Esophagus mucosa (tissue), 1 donor: ENCODE measurements at places on chromosomes 6 and 20. TPM values are rescaled to one million over a fixed set of nuclear protein-coding genes. Genes with fewer than 3 reads are reported as not detected.

DNA sequence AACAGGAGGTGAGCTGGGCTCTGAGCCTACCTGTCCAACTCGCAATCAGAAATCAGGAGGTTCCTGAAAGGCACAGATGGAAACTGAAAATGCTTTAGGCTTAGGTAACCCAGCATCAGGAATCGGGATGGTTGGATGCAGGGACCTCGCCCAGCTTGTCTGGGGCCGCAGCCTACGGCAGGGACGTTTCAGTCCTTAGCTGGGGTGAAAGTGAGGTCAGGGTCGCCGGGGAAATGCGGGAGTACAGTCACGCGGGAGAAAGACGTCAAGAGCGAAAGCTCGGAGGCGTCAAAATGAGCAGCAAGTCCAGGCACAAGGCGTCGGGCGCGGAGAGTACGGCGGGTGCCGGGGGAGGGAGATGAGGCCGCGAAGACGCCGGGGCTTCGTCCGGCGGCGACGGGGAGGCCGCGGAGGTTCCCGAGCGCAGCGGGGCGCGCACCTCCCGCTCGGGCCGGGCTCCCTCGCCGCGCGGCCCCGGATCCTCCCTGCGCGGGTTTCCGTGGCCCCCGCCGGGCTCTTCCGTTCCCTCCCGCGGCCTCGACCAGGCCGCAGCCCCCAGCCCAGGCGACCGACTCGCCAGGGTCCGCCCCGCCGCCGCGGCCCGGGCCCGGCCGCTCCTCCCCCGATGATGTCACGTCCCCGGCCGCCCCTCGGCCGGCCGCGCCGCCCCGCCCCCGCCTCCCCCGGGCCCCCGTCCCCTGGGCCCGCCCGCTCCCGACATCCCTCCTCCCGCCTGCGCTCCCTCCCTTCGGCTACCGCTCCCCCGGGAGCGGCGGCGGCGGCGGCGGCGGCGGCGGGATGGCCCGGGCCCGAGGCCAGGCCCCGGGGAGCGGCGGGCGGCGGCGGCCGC lies at the start of gene EBF4:
EBF4 (plus strand) TSS at position 745 of the 850 bp plus-strand sequence. CDS start 866 bp downstream, outside the sequence.
- peak; percentile 5 for ATAC-seq

- ATAC-seq = peak; percentile 87
Measured at GRCh38 chr20:36875702-36876472, at the start of gene TLDC2. TSS of gene TLDC2 (plus strand) at chr20:36876138. CDS start at chr20:36876175, 37 bp downstream.

GRCh38 chr6:130991422-130992137 lies 71.5 kb downstream of the EPB41L2 start:
- no peak for ATAC-seq

DNA sequence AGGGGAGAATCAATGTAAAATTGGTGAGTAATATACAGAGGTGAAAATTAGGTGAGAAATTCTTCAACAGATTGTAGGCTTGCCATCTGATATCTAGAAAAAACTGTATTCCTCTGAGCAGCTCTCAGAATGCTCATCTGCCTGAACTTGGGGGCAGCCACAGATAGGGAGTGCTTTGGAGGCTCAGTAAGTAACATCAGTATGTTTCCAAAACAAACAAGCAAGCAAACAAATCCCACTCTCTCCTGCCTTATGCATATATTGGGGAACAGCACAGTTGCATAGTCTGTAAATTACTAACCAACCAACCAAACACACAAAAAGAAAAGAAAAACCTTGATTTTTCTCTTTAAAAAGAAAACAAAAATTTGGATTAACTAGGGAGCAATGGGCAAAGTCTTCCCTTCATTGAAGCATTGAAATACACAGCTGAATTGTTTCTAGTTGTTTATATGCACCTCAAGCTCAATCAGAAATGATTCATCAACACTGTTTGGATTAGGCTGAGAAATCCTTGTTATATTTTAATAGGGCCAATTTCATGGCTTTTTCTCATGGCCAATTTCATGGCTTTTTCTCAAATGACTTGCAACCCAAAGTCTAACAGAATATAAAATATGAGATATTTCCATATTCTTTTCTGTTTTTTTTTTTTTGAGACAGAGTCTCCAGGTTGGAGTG lies 50.1 kb upstream of the DEK start:
- ATAC-seq = no peak

DNA sequence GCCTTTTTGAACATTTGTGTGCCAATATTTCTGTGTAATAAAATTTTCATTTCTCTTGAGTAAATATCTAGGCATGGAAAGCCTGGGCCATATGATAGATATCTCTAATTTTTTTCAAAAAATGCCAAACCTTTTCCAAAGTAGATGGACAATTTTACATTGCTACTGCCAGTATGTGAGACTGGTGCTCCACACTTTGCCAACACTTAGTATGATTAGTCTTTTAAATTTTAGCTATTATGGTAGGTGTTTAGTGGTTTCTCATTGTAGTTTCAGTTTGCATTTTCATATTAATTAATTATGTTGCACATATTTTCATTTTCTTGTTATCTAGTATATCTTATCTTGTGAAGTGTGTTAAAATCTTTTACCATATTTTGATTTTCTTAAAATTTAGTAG lies 52.0 kb downstream of the TBXT start:
- no peak for ATAC-seq

DNA sequence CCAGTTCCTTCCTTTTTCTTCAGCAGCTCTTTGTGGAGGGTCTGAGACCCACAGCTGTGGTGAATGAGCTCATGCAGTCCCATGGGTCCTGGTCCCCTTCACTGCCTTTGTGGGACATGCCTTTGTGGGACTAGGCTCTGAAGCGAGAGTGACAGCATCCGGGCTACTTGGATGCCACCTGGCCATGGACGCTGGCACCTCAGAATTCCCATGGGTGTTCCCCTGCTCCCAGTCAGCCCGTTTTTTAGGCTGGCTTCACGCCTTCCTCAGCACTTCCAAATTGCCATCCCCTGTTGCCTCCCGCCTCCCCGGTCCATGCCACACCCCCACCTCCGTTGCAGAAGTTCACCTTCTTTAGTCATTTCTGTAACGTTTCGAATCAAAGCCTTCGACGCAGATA lies 45.1 kb downstream of the RAMACL start:
- no peak for ATAC-seq

GRCh38 chr20:14470231-14470899 lies 133.0 kb upstream of the FLRT3 start:
- ATAC-seq = no peak

GRCh38 chr6:24513602-24514001 lies 18.8 kb downstream of the ALDH5A1 start:
- no peak for ATAC-seq

- no peak for ATAC-seq
Measured at GRCh38 chr20:63747622-63748069, 8.1 kb downstream of the SLC2A4RG start.

- ATAC-seq = no peak
Measured at GRCh38 chr20:40946451-40946850, 82.2 kb upstream of the TOP1 start.

GRCh38 chr6:108714766-108715414 lies 133.3 kb upstream of the ARMC2 start:
- ATAC-seq = no peak

GRCh38 chr6:30470968-30471367 lies 18.3 kb upstream of the HLA-E start:
- ATAC-seq = no peak

GRCh38 chr20:112396-112795 lies 24.9 kb downstream of the DEFB125 start:
- no peak for ATAC-seq

- no peak for ATAC-seq
Measured at GRCh38 chr20:36147690-36148089, 6.8 kb upstream of the EPB41L1 start.

GRCh38 chr6:17015144-17015543 lies 86.7 kb upstream of the STMND1 start:
- no peak for ATAC-seq

DNA sequence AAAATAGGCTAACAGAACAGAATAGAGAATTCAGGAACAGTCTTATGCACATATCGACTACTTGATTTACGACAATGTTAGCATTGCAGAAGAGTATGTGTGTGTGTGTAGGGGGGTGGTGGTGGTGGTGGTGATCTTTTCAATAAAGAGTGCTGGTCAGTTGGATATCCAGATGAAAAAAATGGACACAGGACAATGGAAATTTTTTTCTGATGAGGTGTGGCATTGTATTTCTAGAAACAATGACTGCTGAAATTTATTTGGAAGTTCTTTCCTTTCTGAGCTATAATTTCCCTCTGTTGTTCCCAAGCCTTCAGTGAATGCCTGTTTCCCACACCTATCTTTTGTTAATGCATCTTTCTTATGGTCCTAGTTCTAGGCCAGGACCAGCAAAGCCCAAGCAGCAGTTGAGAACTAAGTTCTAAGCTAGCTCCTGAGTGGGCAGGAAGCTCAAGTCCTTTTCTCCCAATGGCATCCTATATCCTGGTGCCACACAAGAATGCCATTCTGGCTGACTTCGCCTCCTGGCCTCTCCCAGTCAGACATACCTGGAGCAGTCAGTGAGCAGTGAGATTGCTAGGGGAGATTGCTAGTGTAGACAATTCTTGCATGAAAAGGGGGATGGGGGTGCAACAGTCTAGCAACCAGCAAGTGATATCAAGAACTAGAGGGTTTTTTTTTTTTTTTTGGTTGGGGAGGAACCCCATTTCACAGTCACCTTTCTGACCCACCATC lies 1.2 kb upstream of the TOX2 start:
- no peak for ATAC-seq

- ATAC-seq = peak; percentile 89
Measured at GRCh38 chr6:29737707-29738630, 14.7 kb downstream of the HLA-F start.

DNA sequence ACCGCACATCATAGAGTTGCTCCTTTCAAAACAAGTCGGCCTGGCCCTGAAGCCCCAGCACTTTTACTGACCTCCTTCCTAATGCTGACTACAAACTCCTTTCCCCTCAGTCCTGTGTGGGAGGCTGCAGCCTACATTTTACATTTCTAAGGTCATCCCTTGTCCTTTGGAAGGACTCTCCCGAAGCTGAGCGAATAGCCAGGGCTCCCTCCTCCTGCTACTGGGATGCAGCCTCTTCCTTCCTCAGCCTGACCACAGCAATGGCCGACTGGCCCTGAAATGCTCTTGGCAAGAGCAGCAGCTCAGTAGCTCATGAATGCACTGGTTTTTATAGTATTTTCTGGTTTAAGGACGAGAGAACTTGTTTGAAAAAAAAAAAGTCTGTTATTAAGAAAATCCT lies 679 bp downstream of the ADGRF5 start:
- ATAC-seq = no peak

DNA sequence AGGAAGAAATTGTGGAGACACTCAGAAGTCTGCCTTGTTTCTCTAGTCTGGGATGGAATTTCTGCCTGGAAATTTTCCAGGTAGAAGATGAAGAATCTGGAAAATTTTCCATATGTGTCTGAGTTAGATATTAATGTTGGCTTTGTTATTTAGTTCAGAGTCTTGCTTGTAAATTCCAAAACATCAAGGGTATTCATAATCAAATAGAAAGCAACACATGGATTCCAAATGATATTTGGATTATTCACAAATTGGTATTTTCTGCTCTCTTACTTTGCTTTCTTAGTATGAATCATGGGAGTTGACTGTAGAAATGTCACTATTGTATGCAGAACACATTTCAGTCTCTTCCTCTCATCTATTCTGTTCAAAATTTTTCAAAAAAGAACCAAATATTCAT lies 116.0 kb downstream of the GRIK2 start:
- ATAC-seq = no peak

- no peak for ATAC-seq
Measured at GRCh38 chr20:41050361-41051008, 21.9 kb downstream of the TOP1 start.

DNA sequence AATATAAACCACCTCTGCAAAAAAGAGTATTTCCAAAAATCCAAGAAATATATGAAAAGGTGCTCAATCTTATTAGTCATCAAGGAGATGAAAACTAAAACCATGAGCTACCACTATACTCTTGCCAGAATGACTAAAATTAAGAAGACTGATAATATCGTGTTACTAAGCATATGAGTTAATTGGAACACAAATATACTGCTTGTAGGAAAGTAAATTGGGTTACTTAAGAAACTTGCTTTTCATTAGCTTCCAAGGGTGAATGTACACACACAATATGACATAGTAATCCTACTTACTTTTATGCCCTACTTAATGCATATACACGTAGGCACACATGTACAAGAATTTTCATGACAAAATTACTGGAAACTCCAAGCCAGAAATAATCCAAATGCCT lies 3.4 kb downstream of the THEMIS start:
- no peak for ATAC-seq

DNA sequence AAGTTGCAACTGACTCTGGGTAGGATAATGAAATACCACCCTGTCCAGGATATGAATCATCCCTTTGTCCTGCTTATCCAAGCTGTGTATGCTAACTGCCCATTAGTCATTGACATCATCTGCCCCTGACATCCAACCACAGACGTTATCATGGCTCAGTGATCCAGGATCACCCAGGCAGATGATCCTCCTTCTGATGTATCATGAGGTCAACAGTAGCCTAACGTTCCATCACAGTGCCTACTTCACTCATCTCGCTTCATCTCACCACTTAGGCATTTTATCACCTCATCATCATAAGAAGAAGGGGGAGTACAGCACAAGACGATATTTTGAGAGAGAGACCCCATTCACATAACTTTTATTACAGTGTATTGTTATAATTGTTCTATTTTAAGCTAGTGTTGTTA lies 13.4 kb upstream of the BTN3A2 start:
- peak; percentile 50 for ATAC-seq

- no peak for ATAC-seq
Measured at GRCh38 chr20:58971429-58971828, 9.6 kb upstream of the NELFCD start.

DNA sequence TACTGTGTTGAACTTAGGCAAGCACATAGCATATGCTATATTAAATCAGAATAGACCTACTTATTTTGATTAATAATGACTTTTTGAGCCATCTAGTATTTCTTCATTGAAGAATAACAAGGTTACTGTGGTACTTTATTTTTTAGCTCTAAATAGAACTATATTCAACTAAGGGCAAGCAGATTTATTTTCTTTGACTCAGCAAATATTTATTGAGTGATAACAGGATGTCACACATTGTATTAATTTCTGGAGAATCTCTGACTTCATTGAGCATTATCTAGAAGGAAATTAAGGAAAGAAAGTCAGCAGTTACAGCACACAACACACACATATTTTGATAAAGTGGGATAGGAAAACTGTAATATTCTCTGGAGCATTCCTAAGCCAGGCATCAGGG lies 407.4 kb downstream of the CD109 start:
- no peak for ATAC-seq

DNA sequence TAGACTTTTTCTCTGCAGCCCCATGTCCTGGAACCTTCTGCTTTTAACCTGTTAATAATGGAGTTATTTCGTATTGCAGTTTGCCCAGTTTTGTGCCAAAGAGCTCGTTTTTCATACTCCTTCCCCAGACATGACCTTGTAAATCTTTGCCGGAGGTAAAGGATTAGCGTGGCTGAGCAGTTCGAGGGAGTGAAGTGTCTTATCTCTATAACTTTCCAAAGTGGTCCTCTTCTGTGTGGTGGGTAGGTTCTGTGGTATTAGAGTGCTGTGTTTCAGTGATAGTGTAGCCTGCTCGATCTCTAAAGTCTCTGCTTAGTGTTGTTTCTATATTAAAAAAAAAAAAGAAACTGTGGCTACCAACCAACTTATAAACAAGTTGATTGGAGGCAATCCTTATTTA lies 67.5 kb downstream of the FARS2 start:
- no peak for ATAC-seq

Gene MYH7B
- not detected for total RNA-seq

Gene LINC00237
- not detected for total RNA-seq

Gene OXT
- total RNA-seq = not detected

Gene VWA7
- 1.6 TPM for total RNA-seq

Gene KCNG1
- total RNA-seq = 9.9 TPM

Gene UBE2V1
- 75.6 TPM for total RNA-seq

Gene NAA20
- 156 TPM for total RNA-seq

Gene CCM2L
- 1.2 TPM for total RNA-seq

Gene CD2AP
- 25.8 TPM for total RNA-seq

Gene OSER1
- 20.6 TPM for total RNA-seq

Gene TRIM40
- not detected for total RNA-seq

Gene TGM3
- total RNA-seq = 1,379 TPM
